ENCODE measurements at places on chromosomes 1 and 21.

DNA sequence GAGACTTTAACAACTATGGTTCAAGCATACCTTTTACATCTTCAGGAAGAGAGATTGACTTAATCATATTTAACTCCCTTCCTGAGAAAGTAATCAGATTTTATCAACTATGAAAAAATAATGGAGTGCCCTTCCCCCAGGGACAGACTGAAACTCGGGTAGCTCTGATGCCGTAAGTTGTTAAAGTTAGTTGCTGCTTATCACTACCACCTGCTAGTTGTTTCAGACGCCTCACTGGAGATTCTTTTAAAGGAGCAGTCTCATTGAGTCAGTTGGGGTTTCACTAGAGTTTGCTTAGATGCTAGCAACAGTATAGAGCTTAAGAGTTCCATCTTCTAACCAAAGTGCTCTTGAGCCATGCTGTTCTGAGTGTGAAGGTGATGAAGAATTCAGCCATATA lies 17.0 kb upstream of the TRAF5 start:
- DNase-seq: no peak

DNA sequence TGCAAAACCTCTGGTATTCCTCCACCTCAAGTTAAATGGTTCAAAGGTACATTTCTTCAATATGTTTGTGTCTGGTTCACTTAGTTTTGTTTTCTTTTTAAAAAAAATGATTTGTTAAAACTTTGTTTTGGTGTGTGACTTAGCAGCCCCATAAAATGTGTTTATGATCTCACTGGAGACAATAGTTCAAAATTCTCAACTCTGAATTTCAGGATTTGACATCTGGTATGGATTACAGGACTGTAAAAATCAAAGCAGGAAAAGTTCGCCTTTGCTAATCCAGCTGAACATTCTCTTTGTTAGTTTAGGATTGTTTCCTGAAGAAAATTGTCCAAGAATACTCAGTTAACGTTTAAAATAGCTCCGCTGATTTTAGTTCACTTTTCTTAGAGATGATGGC lies 231.7 kb downstream of the HMCN1 start:
- DNase-seq: no peak

- DNase-seq: no peak
Observed at GRCh38 chr1:79859212-79859948, 852.9 kb upstream of the ADGRL4 start.

DNA sequence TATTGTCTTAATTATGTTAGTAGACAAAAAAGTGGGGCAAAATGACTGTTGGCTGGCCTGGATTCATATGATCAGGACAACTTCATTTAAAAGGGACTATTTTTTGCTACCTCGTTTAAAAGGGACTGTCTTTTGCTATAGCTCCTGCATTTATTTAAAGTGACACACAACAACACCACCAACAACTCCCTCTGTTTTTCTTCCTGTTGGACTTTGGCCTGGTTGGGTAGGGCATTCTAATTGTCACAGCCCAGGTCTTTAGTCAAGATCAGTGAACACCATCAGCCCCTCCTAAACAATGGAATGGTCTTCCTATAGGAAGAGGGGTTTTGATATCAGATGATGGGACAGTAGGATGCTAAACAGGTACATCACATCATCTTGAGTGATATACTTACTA lies 241.8 kb downstream of the GPR52 start:
- DNase-seq: no peak

Measured in cortex of kidney (tissue), 1 donor.